ENCODE measurements at places on chromosomes 3 and 15.

DNA sequence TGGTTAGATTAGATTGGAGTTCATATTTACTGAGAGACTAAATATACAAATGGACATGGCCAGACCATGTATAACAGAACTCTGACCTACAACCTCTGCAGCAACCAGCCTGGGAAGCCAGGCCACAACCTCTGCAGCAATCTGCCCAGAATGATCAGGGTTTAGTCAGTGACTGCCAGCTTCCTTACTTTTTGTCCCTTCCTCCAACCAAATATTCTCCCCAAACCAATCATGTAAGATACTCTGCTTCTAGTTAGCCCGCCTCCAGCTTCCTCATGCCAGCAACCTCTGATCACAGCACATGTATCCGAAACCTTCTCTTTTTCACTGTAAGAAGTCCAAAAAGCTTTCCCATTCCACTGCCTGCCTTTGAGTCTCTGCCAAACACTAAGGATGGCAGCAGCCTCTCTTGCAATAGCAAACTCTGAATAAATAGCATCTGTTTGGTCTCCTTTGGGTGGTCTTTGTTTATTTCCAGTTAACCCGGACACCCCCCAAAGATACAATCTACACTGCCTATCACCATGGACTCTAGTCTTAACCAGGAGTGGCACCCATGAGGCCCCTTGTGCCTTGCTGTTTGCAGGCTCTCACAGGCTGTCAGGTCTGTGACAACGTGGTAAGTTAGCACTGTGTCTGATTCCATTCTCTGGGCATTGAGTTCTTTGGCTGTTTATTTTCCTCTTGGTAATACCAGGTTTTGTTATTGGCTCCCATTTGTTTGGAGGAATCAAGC lies 102.2 kb downstream of the ERC2 start:
- DNase-seq = no peak

GRCh38 chr3:161070252-161070930 lies 34.8 kb downstream of the B3GALNT1 start:
- no peak for DNase-seq

- DNase-seq = no peak
Observed at GRCh38 chr15:77602800-77603199, 29.9 kb downstream of the LINGO1 start.

DNA sequence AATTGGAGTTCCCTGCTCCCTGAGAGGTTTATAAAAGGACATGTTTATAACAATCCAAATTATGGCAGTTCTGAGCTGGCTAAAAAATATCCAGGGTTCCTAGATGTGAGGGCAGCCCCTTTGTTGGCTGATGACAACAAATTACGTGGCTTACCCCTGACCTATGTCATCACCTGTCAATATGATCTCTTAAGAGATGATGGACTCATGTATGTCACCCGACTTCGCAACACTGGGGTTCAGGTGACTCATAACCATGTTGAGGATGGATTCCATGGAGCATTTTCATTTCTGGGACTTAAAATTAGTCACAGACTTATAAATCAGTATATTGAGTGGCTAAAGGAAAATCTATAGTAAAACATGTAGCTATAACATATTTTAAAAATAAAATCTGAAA lies 13.9 kb downstream of the AADAC start:
- DNase-seq = no peak

DNA sequence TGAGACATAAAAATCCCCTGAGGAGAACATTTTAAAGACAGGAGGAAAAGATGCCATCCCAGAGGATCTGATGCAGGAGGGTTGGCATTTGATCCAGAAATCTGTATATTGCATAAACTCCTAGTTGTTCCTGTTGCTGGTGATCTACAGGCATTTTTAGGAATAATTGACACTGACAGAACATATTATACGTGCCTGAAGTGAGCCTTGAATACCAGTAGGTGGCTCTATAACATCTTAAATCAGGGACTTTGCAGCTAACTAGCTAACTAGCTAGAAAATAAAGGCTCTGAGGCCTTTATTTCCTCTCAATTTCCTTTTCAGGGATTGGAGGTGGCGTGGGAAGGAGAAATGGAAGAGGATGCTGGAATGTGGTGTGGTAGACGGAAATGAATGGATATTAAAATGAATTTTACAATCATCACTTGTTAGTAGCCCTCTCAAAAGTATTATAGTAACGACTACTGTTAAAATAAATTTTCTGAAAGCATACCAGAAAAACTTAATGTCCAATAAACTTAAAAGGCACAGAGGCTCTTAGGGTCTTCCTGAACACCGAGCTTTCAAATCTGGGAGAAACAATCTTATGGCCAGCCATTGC lies 73.8 kb upstream of the ZBED2 start:
- no peak for DNase-seq

- DNase-seq = no peak
Observed at GRCh38 chr3:10962481-10963036, 30.0 kb upstream of the SLC6A1 start.

GRCh38 chr3:186298876-186299275 lies 63.2 kb downstream of the DGKG start:
- no peak for DNase-seq

DNA sequence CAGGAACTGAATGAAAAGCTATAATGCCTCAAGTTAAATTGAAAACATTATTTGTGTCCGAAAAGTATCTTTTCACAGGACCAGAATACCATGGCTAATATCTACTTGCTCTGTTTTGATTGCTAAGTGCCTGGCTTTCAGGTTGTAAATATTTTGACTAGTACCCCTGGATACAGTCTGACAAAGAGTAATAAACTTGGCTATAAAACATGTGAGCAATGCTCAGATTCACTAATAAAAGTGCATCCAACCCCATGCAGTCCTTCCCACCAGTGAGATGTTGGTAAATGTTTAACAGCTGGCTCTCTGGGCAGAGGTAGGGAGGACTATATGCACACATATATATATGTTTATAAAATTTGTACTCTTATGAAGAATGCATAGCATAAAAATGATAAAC lies 281.8 kb upstream of the TGFBR2 start:
- no peak for DNase-seq

- no peak for DNase-seq
Observed at GRCh38 chr15:36884518-36884875, 215.9 kb downstream of the MEIS2 start.

- DNase-seq = no peak
Observed at GRCh38 chr3:187063286-187064121, 75.8 kb downstream of the RPL39L start.

GRCh38 chr3:23961913-23962312 lies 16.8 kb downstream of the NR1D2 start:
- DNase-seq = no peak

DNA sequence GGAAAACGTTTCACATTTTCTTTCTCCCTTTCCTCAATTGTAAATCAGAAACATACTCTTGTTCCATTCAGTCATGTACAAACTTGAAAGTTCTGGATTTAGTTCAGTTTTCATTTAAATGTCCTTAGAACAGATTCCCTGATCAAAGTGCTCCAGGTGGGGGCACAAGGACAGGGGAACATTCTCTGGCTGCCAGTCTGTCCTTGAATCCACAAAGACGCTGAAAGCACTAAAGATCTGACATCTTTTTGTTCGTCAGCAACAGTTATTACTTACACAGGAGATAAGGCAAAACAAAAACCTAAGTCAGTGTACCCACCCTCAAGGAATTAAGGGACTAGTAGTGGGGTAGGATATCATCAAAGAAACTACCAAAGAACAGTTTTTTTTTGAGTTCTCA lies 139.2 kb downstream of the GHSR start:
- no peak for DNase-seq

- no peak for DNase-seq
Observed at GRCh38 chr15:69749797-69750196, 297.2 kb downstream of the RPLP1 start.

DNA sequence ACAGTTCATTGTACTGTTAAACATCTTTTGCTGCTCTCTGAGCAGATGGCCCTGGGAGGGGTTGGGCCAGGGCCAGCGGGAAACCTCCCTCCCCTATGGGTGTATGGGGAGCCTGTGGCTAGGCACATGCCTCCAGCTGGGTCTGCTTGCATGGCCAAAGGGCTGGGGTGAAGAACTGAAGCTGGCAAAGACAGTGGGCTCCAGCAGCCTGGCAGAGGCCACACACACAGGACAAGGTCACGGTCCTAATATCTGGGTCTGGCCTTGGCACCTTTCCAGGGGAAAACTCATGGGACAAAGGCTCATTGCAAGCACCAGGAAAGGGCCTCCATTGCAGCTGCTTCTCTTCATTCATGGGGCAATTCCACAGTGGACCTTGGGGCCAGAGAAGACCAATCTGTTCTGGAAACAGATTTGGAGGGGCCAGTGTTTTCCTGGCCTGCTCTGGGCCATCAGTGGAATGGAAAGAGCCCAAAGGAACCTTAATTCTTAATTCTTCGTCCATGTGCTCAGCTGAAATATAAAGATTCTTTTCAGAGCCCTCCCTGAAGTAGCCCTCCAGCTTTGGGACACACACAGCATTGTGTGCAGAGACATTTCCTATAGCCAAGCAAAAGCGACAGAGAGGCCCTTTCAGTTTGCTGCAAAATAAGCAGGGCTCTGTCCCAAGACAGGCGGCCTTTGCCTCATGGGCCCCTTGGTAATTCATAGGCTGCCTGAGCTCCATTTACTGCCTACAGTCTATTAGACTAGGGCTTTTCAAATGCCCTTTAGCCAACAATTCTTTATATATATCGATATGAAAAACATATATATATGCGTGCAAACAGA lies 11.3 kb upstream of the LIMD1 start:
- no peak for DNase-seq

GRCh38 chr15:80404057-80404760 lies at the start of gene ARNT2:
ARNT2 (plus strand) TSS chr15:80404382; CDS start chr15:80404516, 134 bp downstream.
- DNase-seq = no peak

GRCh38 chr3:38723569-38724391 lies 74.3 kb upstream of the SCN5A start:
- DNase-seq = no peak

DNA sequence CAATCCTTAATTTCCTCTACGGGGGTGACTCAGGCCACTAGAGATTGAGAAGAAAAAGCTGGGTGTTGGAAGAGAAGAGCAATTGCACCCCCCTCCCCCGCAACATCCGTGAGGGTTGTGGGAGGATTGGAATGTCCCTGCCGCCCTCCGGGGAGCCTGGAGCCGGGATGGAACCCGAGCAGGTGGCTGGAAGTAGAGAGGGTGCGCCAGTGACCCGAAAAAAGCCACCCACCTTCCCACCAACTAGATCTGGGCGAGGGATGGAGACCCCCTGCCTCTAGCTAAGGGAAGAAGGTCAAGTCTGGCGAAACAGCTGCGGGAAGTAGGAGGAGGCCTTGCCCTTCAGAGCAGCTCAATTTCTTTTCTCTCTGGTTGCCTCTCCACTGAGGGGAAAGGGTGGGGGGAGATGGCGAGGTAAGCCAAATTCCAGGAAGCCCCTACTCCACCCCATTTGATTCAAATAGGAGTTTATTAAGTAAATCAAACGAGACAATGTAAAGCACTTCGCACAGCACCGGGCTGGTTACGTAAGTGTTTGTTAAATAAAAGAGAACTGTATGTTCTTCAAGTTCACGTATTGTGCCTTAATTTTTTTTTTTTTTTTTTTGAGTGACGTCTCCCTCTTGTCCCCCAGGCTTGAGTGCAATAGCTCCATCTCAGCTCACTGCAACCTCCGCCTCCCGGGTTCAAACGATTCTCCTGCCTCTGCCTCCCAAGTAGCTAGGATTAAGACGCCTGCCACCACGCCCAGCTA lies 1.1 kb upstream of the WWTR1 start:
- no peak for DNase-seq

GRCh38 chr15:62740141-62741004 lies 302.2 kb upstream of the TPM1 start:
- no peak for DNase-seq

DNA sequence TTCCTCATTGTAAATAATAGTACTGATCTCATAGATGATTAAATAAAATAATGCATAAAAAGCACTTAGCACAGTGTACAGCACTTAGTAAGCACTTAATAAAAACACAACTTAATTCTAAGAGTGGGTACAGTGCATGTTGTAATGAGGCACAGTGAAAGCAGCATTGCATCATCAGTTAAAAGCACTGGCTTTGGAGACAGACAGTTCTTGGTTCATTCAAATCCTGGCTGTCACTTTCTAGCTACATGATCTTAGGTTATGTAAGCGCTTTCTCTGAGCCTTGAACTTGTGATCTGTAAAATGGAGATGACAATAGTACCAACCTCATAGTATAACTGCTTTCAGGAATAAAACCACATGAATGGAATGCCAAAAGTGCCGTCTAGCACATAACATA lies 151.5 kb downstream of the DPH6 start:
- DNase-seq = no peak

DNA sequence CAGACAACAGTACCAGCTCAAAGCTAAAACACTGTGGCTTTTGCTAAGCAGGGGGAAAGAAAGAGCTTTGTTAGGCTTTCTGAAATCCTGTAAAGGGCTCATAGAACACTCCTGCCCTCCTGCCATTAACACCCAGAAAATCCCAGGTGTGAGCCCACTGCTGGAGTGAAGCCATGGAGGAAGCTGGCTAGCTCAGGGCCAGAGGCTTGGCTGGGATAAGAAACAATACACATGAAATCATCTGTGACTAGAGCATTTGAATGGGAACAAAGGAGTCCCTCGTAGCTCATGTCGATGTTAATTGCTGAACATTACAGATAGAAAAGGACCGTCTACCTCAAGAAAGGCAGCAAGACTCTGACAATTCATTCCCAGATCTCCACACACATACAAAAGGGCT lies 23.5 kb downstream of the RUVBL1 start:
- no peak for DNase-seq

DNA sequence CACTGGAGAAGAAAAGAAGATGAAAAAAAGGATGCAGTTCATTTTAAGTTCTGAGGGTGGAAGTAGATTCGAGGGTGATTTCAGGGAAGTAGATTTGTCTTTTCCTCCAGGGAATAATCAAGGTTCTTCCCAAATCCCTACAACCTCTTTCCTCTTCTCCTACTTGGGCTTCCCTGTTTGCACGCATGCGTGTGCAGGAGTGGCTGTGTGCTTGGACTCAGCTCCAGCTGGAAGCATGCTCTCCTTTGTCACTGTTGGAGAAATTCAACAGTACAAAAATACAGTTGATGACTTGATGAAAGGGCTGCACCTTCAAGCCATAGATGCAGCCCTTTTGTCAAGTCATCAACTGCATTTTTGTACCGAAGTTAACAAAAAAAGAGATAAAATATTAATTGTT lies 3.8 kb downstream of the OR5K2 start:
- DNase-seq = no peak

DNA sequence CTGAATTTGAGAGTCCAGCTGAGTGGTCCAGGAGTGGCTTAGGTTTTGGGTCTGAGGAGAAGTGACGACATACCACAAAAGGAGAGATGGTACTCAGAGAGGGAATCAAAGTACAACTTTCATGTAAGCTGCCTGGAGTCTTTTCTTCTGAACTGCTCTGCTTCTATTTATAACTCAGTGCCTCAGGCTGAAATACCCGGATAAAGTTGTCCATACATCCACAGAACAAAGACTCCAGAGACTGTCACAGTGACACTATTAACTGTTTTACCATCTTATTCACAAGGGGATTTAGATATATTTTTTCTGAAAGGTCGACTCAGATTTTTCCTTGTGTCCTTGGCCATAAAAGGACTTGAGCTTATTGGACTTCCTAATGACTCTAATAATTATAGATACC lies 264.3 kb upstream of the DNAJC19 start:
- DNase-seq = no peak

DNA sequence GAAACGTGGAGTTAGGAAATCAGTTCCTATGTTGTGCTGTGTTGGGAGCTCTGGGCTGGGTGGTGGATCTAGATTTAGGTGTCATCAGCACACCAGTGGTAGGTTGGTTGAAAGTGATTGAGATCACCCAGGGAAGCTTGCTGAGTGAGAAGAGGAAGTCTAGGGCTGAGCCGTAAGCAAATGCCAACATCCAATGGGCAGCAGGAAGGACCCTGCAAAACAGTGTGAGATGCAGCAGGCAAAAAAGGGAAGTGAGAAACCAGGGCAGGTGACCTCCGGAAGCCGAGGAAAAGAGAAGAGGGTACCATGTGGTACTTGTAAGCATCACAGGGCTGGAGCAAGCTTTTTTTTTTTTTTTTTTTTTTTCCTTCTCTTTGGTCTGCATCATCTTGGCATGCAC lies 15.9 kb upstream of the COPG1 start:
- DNase-seq = no peak

All from stimulated activated effector memory CD8-positive, alpha-beta T cell treated with anti-CD3 and anti-CD28 coated beads, Interleukin-12 subunit alpha, Interleukin-12 subunit beta, amount 100 ng/mL, for 72 hours (primary cell).